IMR-90 (cell line): ENCODE measurements at places on chromosomes 12 and 14.

DNA sequence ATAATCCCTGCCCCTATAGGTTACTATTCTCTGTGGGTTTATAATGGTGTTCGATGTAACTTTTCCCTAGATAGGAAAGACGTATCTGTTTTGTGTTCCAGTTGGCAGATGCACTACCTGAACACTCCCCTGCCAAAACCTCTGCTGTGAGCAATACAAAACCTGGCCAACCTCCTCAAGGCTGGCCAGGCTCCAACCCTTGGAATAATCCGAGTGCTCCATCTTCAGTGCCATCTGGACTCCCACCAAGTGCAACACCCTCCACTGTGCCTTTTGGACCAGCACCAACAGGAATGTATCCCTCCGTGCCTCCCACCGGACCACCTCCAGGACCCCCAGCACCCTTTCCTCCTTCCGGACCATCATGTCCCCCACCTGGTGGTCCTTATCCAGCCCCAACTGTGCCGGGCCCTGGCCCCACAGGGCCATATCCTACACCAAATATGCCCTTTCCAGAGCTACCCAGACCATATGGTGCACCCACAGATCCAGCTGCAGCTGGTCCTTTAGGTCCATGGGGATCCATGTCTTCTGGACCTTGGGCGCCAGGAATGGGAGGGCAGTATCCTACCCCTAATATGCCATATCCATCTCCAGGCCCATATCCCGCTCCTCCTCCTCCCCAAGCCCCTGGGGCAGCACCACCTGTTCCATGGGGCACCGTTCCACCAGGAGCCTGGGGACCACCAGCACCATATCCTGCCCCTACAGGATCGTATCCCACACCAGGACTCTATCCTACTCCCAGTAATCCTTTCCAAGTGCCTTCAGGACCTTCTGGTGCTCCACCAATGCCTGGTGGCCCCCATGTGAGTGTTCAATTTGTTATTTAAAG is 11.3 kb downstream of the MAPK1IP1L start:
- DNase-seq = no peak

DNA sequence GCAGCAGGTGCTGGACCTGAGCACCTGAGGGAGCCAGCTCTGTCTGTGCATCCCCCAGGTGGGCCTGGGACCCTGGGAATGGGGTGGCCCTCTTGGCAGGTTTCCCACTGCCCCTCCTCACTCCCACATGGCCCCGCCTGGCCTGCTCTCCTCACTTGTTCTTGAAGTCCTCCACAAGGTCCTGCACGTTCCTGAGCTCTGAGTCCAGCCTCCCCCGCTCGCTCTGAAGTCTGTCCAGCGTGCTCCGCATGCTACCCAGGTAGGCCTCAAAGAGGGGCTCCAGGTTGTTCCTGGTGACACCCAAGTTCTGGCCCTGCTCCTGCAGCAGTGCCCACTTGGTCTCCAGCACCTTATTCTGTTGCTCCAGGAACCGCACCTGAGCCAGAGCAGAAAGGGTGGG is 2.9 kb downstream of the KRT79 start:
- no peak for DNase-seq

DNA sequence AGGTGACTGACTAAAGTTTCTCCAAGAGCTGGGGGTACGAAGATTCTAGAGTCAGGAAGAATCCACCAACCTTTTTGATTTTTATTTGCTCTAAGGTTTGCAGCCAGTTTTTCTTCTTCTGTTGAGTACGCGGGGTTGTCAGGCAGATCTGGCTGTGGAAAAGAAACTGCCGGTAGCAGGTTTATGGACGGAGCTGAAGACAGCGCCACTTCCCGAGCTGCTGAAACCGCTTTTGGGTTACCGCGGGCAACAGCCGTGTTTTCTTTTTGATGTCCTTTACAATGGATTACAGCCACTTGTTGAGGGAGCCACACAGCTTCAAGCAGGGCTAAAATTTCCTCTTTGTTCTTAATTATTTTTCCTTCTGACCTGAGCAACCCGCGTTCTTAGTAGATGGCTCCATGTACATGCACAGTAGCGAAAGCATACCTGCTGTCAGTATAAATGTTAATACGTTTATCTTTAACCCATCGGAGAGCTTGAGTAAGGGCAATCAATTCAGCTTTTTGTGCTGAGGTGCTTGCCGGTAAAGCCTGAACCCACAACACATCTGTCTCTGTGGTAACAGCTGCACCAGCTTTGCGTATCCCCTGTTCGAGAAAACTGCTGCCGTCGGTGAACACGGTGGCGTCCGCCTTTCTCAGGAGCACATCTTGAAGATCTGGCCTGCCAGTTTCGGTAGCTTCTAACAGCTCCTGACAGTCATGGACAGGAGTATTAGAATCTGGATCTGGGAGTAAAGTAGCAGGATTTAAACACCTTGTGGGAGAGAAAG is 674.3 kb downstream of the TMEM121 start:
- no peak for DNase-seq

DNA sequence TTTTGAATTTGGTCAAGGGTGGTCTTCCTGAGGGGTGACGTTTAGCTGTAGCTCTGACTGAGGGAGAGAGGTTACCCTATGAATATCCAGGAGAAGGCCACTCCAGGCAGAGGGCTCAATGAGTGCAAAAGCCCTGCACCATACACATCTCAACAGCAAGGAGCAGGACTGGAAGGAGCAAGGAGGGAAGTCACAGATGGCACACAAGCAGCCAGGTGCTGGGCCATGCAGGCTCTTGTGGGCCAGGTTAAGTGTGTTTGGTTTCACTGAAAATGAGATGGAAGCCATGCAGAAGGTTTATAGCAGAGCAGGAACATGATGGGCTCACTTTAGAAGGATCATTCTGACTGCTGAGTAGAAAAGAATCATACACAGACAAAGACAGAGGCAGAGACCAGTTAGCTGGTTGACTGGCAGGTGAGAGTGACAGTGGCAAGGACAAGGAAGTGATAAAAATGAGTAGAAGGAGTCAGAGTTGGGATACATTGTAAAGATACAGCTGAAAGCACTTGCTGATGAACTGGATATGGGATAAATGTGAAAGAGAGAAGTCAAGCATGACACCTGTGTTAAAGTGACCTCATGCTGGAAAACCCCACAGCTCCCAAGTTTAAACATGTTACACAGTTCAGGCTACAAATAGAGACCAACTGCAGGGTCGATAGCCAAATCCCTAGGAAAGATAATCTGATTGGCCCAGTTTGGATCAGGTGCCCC is 81.2 kb downstream of the PRKD1 start:
- peak; percentile 69 for DNase-seq

DNA sequence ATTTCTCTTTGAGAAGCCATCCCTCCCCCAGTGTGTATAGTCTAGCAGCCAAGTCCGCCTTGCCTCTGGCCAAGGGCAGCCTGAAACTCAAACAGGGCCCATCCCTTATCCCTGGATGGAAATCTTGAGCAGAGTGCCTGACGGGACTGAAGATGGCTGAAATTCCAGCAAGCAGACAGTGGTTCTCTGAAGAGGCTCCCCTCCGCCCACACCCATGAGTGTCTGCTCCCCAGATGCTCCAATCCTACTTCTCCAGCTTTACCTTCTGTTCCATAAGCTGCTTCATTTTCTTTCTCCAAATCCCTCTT is 396.2 kb downstream of the NUAK1 start:
- DNase-seq = no peak

GRCh38 chr14:98906123-98906995 is 365.6 kb downstream of the BCL11B start:
- DNase-seq = no peak

DNA sequence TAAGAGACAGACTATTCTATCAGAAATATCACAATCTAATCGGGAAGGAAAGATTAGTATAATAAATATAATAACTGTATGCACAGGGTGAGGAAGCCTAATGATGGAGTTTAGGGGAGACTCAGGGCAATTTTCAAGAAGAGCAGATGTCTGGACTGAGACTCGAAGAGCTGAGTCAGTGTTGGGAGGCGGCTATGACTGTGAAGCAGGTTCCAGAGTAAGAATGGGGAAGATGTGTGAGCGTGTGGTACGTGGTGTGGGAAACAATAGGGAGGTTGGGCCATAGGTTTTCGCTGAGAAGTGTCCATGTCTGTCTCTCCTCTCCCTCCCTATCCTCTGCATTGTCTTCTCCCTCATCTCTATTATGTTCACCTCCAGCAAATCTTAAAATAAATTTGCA is 85.6 kb downstream of the LMO3 start:
- DNase-seq = peak; percentile 30

- DNase-seq = no peak
Measured at GRCh38 chr12:110245369-110245772, 35.7 kb upstream of the ATP2A2 start.

DNA sequence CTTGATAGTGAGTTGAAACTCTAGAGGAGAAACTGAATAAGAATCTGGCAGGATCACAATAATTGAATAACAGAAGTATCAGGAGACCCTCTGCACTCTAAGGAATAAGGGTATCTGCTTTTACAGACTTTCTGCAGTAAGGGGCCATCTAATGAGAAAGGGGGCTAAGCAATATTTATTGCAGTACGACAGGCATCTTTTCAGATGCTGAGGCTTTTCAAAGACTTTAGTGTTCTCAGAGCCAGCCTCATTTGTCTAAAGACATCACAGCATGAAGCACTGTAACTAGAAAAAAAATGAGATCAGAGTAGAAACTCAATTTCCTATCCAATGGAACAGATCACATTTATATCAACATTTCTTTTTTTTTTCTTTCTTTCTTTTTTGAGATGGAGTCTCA is 22.2 kb downstream of the PPTC7 start:
- DNase-seq = no peak

DNA sequence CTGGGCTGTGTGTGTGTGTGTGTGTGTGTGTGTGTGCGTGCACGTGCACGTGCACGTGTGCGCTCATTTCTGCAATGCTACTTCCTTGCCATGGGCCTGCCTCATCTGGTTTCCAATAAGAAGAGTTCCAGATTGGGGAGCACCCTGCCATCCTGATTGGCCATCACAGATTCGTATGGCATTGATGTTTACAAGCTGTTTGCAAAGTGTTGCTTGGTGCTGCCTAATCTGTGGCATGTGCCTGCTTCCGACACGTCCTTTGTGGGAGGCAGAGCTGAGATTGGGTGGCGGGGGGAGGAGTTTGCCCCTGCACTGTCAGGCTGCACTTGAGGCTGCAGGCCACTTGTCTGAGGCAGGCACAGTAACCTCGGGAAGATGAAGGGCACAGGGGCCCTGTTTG is 39.2 kb downstream of the SAMD4A start:
- no peak for DNase-seq

GRCh38 chr12:65603438-65604351 is 220.6 kb upstream of the HMGA2 start:
- peak; percentile 94 for DNase-seq

DNA sequence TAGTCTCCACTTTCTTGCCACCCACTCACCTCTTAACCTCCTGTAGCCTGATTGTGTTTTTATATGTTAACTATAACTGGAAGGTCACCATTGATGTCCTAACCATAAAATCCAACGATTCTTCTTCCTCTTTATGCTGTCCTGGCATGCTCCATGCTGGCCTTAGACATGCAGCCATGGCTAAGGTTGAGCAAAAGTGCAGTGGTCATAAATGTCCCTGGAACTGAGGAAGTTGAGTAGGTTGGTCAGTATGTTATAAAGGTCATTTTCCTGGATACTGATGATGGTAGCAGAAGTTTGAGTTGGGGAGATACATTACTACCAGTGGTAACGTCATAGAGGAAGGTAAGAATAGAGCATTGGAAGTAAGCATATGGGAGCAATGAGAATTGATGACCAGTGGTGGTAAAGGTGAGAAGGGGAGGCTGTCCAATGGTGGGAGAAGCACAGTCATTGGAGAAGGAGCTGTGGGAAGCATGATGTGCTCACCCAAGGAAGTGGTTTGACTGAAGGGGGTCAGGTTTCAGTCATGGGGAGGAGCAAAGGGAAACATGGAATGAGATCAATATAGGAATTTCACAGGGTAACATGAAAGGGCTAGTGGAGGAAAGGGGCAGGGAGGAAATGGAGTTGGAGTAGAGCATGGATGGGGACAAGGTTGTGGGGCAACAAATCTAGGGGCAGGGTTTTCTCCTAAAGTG is 240.8 kb downstream of the DACT1 start:
- DNase-seq = peak; percentile 9

- no peak for DNase-seq
Measured at GRCh38 chr14:93319958-93320357, 12.9 kb downstream of the BTBD7 start.

DNA sequence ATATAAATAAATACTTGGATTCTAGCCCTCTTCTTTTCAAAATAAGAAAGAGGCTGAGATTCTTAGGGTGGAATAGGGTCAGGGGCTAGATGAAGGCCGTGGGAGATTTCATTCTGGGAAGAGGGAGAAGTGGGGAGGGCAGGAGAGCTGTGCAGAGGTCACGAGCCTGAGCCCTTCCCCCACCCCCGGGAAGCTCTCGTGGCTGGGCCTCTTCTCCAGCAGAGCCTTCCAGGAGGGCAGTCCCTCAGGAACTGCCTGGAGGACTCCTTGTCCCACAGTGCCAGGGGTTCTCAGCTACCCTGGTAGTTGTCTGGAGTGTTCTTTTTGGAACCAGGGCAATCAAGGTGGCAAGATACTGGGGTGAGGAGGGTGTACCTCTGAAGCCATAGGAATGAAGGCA is 94.0 kb downstream of the ESR2 start:
- DNase-seq = no peak

DNA sequence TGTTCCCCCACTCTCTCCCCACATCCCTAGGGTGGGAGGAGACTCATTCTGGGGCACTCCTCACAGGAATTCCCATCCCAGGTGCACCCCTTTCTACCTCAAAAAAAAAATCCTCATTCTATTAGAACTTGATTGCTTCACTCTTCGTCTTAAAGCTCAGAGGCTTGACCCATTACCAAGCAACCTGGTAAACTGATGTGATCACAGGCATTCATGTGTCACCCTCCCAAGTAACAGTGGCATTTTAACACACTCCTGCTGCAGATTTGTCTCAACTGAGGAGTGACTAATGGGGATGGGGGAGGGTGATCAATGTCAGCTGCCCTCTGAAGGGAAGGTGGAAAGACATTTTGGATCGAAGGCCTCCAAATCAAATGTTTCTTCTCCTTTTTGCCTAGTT is 78.1 kb upstream of the PTHLH start:
- DNase-seq = no peak

- peak; percentile 85 for DNase-seq
Measured at GRCh38 chr14:69630360-69630759, 19.0 kb downstream of the SUSD6 start.

DNA sequence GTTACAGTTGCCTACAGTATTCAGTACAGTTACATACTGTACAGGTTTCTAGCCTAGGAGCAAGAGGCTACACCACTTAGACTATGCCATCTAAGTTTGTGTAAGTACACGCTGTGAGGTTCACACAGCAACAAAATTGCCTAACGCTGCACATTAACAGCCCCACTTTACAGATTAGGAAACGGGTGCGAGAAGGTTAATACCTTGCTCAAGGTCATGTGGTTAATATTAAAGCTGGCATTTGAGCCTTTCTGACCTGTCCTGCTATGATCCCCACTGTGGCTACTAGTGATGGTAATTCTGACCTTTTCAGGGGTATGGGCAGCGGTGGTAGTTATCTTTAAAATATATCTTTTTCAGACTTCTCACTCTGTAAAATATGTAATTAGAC is 20.9 kb downstream of the ACVR1B start:
- no peak for DNase-seq

GRCh38 chr12:25262389-25263074 is 11.8 kb upstream of the KRAS start:
- DNase-seq = no peak
